ENCODE measurements at places on chromosomes 2 and 18. TPM values are rescaled to one million over a fixed set of nuclear protein-coding genes. Genes with fewer than 3 reads are reported as not detected.

Gene LCT
- total RNA-seq = not detected

Gene LCLAT1
- 13.3 TPM for total RNA-seq

Gene TRIM43
- not detected for total RNA-seq

Gene MORN2
- 7.7 TPM for total RNA-seq

Gene AKAIN1
- not detected for total RNA-seq

Gene IL36G
- 41.4 TPM for total RNA-seq

Gene CACNB4
- under 0.01 TPM for total RNA-seq

Gene ST6GAL2
- total RNA-seq = under 0.01 TPM

Gene EMILIN2
- 1.3 TPM for total RNA-seq

Gene MC4R
- not detected for total RNA-seq

Gene APLF
- total RNA-seq = 6.3 TPM

Gene BIN1
- total RNA-seq = 39.0 TPM

Gene NOTO
- not detected for total RNA-seq

Gene TUBB6
- total RNA-seq = 457 TPM
